Cerebellar nuclear complex (tissue), 1 donor: ENCODE measurements at places on chromosomes 13 and 19.

DNA sequence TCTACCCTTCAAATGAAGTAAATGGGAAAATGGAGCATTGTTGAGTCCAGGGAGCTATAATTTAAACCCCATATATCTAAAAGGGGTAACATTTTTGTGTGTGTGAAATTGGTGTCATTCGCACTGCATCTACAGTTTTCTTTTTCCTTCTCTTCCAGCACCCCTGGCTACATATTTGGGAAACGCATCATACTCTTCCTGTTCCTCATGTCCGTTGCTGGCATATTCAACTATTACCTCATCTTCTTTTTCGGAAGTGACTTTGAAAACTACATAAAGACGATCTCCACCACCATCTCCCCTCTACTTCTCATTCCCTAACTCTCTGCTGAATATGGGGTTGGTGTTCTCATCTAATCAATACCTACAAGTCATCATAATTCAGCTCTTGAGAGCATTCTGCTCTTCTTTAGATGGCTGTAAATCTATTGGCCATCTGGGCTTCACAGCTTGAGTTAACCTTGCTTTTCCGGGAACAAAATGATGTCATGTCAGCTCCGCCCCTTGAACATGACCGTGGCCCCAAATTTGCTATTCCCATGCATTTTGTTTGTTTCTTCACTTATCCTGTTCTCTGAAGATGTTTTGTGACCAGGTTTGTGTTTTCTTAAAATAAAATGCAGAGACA lies 28.6 kb downstream of the ALOX5AP start:
- DNase-seq = no peak

GRCh38 chr13:113158946-113159345 lies 498 bp downstream of the PROZ start:
- no peak for DNase-seq

DNA sequence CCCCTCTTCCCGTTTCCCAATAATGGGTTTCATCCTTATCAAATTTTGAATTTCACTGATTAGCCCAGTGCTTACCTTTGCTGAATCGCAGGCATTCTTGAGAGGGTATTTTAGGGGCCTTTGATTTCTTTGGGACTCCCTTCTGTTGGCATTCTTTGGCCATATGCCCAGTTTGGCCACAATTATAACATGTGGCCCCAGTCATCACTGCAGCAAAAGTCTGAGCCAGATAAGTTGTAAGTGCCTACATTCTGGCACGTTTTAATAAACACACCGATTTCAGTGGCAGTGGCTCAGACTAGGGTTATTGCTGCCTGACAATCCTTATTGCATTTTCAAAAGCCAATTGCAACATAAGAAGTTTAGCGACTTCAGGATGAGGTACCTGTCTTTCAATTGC lies 41.4 kb downstream of the ZNF726 start:
- DNase-seq = no peak

DNA sequence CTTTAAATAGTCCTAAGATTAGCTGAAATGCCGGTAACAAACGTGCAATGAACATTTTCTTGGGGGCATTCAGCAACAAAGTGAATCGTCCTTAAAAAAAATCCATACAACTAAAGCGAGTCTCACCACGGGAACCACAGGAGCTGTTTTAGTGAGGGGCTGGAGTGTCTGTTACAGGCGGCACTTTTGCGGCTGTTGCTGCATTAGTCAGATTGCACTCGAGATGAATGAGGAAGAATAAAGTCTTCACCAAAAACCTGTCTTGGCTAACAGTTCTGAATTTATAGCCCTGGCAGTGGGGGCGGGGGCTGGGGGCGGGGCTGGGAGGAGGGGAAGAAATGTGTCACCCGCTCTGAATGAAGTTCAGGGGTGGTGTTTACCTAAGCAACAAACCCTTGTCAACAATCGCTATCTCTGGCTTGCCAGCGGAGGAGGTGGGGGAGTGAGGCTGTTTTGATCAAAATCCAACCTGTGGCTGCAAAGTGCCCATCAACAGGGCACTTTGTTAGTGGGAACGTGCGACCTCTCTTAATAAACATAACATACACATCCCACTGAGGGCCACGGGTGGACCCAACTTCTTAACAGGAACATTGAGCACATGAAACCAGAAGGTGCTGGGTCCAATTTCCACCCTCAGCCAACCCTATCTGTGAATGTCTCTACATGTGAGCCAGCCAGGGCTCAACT lies 44.5 kb downstream of the RFX2 start:
- no peak for DNase-seq
